ENCODE measurements at places on chromosomes 11 and 22. TPM values are rescaled to one million over a fixed set of nuclear protein-coding genes. Genes with fewer than 3 reads are reported as not detected.

DNA sequence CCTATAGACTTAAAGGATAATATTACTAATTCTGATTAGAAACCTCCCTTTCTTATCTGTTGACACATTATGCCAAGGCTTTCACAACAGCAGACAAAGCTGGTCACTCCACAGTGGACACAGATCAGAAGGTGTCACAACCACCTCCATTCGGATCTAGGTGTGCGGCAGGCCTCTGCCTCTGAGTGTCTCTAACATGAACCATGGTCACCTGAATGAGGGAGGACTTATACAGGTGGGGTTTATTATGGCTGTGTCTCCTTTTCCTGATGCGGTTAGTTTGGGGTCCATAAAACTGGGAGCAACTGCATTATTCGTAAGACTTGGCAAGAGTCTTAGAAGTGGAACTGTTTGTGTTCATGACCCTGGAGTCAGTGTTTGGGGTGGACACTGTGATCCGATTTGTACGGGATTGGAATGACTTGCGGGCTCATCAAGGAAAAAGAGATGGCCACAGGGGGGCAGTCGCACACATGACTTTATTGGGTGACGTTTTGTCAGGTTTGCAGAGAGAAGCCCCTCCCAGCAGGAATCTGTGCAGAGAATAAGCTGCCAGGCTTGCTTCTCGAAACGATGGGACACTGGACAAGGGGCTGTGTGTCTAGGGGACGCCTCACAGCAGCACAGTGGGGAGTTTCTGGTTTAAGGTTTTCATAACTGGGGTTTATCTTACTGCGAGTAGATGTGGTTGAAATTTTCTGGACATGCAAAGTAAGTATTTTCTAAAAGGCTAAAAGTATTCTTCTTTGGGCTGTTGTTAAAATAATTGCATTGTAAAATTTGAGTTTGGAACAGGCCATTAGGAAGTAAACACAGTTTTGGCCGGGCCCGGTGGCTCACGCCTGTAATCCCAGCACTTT lies 90.6 kb downstream of the GAB4 start:
- DNase-seq: peak; percentile 66

DNA sequence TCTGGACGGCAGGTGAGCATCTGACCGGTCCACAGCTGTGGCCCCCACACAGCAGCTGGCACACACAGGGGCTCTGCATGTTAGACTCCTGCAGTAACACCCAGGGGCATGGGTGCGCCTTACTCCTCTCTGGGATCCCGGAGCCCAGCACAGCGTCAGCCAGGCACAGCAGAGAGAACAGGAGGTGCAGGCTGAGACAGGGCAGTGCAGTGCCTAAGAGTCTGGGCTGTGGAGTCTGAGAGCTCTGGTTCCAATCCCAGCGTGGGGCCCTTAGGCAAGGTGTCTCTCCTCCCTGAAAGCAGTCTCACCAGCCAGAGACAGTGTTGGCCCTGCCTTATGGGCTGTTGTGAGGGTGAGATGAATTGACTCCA lies 2.3 kb downstream of the NUDT8 start:
- DNase-seq: no peak

DNA sequence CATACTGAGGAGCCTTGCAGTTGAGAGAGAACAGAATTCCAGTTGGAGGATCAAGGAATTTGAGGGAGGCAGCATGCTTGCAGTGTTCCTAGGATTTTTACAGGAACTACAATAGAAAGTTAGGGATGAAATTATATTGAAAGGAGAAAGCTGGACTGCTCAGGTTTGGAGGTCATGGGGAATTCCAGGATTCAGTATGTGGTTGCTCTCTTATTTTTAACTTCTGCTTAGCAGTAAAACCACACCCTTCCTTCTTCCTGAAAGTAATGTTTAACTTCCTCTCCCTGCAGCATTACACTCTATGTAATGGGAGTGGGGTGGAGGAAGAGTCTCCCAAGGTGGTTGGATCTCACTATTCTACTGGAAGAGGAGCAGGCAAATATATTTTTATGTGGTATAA lies 31.3 kb downstream of the CTNND1 start:
- no peak for DNase-seq

GRCh38 chr22:40768206-40768605 lies 50.9 kb downstream of the SLC25A17 start:
- DNase-seq: no peak

- DNase-seq: no peak
Observed at GRCh38 chr11:66912361-66912760, 45.8 kb downstream of the PC start.

GRCh38 chr11:29321293-29322132 lies 695.3 kb downstream of the KCNA4 start:
- no peak for DNase-seq

DNA sequence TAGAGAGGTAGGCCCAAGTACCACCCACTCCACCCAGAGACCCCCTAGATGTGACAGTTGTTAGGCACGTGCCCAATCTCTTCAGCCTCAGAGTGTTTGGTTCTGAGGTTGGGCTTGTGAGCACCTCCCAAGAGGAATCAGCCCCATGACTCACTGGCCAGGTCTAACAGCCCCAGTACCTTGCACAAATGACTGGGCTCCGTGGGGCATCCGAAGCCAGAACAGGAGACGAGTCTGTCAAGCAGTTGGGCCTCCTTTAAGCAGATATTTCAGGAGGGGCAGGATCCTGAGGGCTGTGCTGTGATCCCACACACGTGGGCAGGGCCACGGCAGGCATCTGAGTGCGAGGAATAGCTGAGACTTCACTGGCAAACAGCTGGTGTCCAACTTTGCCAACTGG lies 29.1 kb upstream of the FGF19 start:
- no peak for DNase-seq

GRCh38 chr22:25779890-25780289 lies 37.9 kb downstream of the MYO18B start:
- no peak for DNase-seq

GRCh38 chr11:131063638-131064037 lies 147.4 kb upstream of the SNX19 start:
- DNase-seq: no peak

DNA sequence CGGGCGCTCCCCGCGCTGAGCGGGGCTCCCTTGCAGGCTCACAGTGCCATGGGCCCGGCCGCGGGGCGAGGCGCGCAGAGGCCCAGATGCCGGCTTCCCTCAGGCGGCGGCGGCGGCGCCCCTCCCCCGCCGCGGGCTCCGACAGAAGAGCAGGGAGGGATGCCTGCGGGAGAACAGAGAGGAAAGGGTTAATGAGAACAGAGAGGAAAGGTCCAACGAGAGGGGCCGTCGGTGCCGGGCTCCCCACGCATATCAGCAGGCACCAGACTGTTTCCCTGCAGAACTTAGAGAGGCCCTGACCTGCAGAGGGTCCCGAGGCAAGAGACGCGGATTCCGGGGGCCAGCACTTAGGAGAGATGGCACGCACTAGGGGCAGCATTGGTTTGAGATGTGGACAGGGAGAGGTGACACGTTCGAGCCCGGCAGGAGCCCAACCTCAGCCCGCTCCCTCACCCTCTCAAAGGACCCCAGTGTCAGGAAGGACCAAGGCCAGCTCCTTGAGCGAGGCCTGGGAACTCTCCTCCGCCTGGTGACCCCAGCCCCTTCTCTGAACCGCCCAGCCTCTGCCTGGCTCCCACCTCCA lies 9.1 kb downstream of the NRXN2 start:
- no peak for DNase-seq

GRCh38 chr11:79363256-79363655 lies 77.6 kb downstream of the TENM4 start:
- no peak for DNase-seq

- DNase-seq: peak; percentile 82
Observed at GRCh38 chr11:128859563-128860441, 7.3 kb downstream of the KCNJ1 start.

GRCh38 chr11:87180742-87181141 lies 143.0 kb downstream of the TMEM135 start:
- DNase-seq: no peak

- no peak for DNase-seq
Observed at GRCh38 chr11:116793772-116794097, 2.1 kb upstream of the APOA5 start.

Gene APOA1
- not detected for total RNA-seq

Gene RIBC2
- 13.5 TPM for total RNA-seq

Gene SLC37A2
- 0.61 TPM for total RNA-seq

Gene UPK3A
- not detected for total RNA-seq

Gene RIN1
- total RNA-seq: 1.3 TPM

Gene ALDH3B1
- not detected for total RNA-seq

Gene IFTAP
- 0.90 TPM for total RNA-seq

Gene DGCR6L
- total RNA-seq: 50.4 TPM

Gene OR10A2
- not detected for total RNA-seq

All from activated CD8-positive, alpha-beta T cell treated with anti-CD3 and anti-CD28 coated beads, Interleukin-2, amount 10 ng/mL, durations not matched to agents 7 days and 5 days (primary cell).